T-cell (primary cell): ENCODE measurements at places on chromosomes 1 and 21. TPM values are rescaled to one million over a fixed set of nuclear protein-coding genes. Genes with fewer than 3 reads are reported as not detected.

The PRAMEF12 gene
- not detected for total RNA-seq

The LCE1D gene
- total RNA-seq: not detected

The KAZN gene
- total RNA-seq: 0.18 TPM

The PCAT6 gene
- total RNA-seq: 0.44 TPM

The ARHGEF10L gene
- total RNA-seq: 0.30 TPM

The GSTM4 gene
- 28.2 TPM for total RNA-seq

The SNX7 gene
- total RNA-seq: not detected

The DEGS1 gene
- total RNA-seq: 43.5 TPM

The BLACAT1 gene
- 0.30 TPM for total RNA-seq

The DMRTA2 gene
- not detected for total RNA-seq

The C1orf198 gene
- 3.6 TPM for total RNA-seq

The MX2 gene
- total RNA-seq: 103 TPM

The AHDC1 gene
- total RNA-seq: 22.4 TPM

DNA sequence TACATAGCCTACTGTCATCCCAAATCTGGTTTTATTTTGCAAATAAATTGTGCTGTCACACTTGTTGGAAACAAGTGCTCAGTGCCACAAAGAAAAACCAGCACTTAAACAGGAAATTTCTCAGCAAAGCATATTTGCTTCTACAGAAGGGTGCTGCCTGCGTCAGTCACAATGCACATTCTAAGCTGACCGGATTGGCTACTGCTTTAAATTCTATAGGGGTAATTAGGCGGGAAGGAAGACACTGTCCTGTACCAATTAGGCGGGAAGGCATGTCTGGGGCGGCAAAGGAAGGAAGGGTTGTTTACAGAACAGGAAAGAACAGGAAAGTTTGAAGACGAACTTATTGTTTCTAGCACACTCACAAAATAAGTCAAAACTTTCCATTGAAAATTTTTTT is 2.8 kb downstream of the IFI16 start:
- no peaks in the 10 kb centered on the region for H3K27me3 ChIP-seq
- peak; percentile 43 for DNase-seq
- H3K4me3 ChIP-seq: peak overlapping the region; percentile 52
- H3K36me3 ChIP-seq: no peaks in the 10 kb centered on the region
- peaks cover 35% of the 10 kb centered on the region for H3K4me1 ChIP-seq

GRCh38 chr1:40664791-40665190 is 691 bp downstream of the RIMS3 start:
- H3K4me3 ChIP-seq: no peak overlapping the region
- H3K27ac ChIP-seq: no peak overlapping the region
- H3K27me3 ChIP-seq: peaks cover 2% of the 10 kb centered on the region
- no peaks in the 10 kb centered on the region for H3K36me3 ChIP-seq
- peaks cover 25% of the 10 kb centered on the region for H3K4me1 ChIP-seq

DNA sequence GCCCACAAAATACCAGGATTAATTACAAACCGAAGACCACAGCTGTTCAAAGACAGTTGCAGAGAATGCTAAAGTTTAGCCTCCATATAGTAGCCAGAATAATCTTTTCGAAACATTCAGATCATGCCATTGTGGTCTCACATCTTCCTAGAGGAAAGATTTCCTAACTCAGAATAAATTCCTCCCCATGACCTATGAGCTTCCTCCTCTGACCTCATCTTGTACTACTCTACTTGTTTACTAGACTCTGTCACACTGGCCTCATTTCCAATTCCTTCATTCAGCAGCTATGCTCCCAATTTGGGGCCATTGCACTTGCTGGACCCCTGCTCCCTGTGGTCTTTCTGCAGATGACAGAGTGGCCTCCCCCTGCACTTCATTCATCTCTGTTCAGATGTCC is 71.8 kb upstream of the LRRC53 start:
- no peaks in the 10 kb centered on the region for H3K4me1 ChIP-seq
- H3K27me3 ChIP-seq: no peaks in the 10 kb centered on the region
- DNase-seq: no peak
- H3K36me3 ChIP-seq: no peaks in the 10 kb centered on the region
- H3K4me3 ChIP-seq: no peak overlapping the region

GRCh38 chr1:198693321-198693720 is 54.5 kb downstream of the PTPRC start:
- no peak for DNase-seq
- no peaks in the 10 kb centered on the region for H3K36me3 ChIP-seq
- peak overlapping the region; percentile 60 for H3K27ac ChIP-seq
- no peaks in the 10 kb centered on the region for H3K27me3 ChIP-seq

- H3K27me3 ChIP-seq: peaks cover 9% of the 10 kb centered on the region
- no peak overlapping the region for H3K27ac ChIP-seq
- no peaks in the 10 kb centered on the region for H3K36me3 ChIP-seq
- DNase-seq: no peak
- H3K4me3 ChIP-seq: no peak overlapping the region
- H3K4me1 ChIP-seq: no peaks in the 10 kb centered on the region
These were observed 70.9 kb downstream of the SDC3 start for GRCh38 chr1:30837653-30838052.

GRCh38 chr1:89632657-89633247 is at the start of gene LRRC8C:
Gene LRRC8C (plus strand): TSS chr1:89633120. CDS start chr1:89686474, 53,354 bp downstream.
- no peaks in the 10 kb centered on the region for H3K27me3 ChIP-seq
- DNase-seq: peak; percentile 83
- H3K4me3 ChIP-seq: peak within 1 kb of the TSS; percentile 99
- H3K27ac ChIP-seq: peak within 1 kb of the TSS; percentile 92
- peaks cover 60% of the 10 kb centered on the region for H3K4me1 ChIP-seq
- no peaks in the 10 kb centered on the region for H3K36me3 ChIP-seq

DNA sequence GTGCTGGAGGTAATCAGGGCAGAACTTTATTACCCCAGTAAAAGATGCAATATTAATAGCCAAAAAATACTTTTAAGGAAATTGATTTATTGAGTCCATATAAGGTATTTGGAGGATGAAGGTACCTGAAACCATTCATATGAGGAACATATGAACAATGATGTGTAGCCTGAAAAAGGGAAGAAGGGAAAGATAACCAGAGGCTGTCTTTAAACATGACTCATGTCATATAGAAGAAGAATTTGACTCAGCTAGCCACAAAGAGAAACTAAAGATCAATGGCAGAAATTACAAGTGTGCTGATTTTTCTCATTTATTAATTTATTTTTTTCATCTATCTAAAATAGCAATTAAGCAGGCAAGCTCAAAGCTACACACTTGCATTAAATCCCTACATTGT is 136.2 kb upstream of the DUSP10 start:
- no peaks in the 10 kb centered on the region for H3K36me3 ChIP-seq
- DNase-seq: no peak
- H3K4me3 ChIP-seq: no peak overlapping the region
- no peaks in the 10 kb centered on the region for H3K27me3 ChIP-seq

- H3K27ac ChIP-seq: no peak overlapping the region
- no peaks in the 10 kb centered on the region for H3K36me3 ChIP-seq
- H3K4me1 ChIP-seq: no peaks in the 10 kb centered on the region
These were observed 110.4 kb downstream of the KCND3 start for GRCh38 chr1:111879081-111879480.

GRCh38 chr1:109948285-109948630 is 36.3 kb upstream of the AHCYL1 start:
- H3K36me3 ChIP-seq: no peaks in the 10 kb centered on the region
- no peak overlapping the region for H3K4me3 ChIP-seq
- no peaks in the 10 kb centered on the region for H3K4me1 ChIP-seq
- H3K27me3 ChIP-seq: no peaks in the 10 kb centered on the region
- no peak for DNase-seq
- no peak overlapping the region for H3K27ac ChIP-seq

DNA sequence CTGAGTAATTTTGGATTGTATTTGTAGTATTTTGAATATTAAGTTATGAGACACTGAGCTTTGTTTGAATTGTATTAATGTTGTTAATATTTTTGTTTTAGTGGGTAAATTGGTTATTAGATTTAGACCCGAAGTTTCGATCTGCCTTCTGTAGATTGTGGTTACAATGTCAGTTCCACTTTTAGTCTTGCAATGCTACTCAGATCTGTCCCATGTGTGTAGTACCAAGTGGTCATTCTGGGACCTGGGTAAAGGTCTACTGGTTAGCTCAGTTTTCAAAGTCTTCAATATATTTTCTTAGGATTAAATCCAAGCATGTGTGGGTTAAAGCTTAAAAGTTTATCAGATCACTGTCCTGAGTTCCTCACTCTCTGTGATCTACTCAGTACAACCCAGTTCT is 346.5 kb upstream of the PROX1 start:
- no peak for DNase-seq
- no peak overlapping the region for H3K4me3 ChIP-seq
- H3K27me3 ChIP-seq: no peaks in the 10 kb centered on the region
- H3K36me3 ChIP-seq: no peaks in the 10 kb centered on the region
- no peaks in the 10 kb centered on the region for H3K4me1 ChIP-seq
- no peak overlapping the region for H3K27ac ChIP-seq

GRCh38 chr1:39398278-39399021 is 93.0 kb upstream of the BMP8A start:
- H3K27me3 ChIP-seq: no peaks in the 10 kb centered on the region
- H3K36me3 ChIP-seq: no peaks in the 10 kb centered on the region
- no peak overlapping the region for H3K27ac ChIP-seq
- DNase-seq: no peak
- peak overlapping the region; percentile 10 for H3K4me3 ChIP-seq

GRCh38 chr21:40120940-40121575 is 253.8 kb downstream of the PCP4 start:
- no peaks in the 10 kb centered on the region for H3K27me3 ChIP-seq
- no peaks in the 10 kb centered on the region for H3K36me3 ChIP-seq
- no peak overlapping the region for H3K27ac ChIP-seq

DNA sequence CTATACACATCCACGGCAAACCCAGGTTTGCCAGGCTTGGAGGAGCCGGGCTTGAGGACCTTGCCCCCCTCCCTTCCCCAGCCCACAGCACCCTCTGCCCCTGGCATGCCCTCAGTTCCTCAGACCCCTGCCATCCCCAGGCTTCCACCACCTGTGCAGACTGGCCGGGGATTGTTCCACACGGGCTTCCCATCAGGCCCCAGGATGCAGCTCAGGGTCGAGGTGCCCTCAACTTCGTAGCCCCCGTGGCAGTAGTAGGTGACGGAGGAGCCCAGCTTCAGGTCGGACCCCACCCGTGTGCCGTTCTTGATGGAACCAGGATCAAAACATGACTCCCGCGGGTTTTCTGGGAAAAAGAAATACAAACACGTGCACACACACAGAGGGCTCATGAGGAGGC is 163.8 kb downstream of the ZSCAN20 start:
- H3K4me3 ChIP-seq: no peak overlapping the region
- H3K27me3 ChIP-seq: no peaks in the 10 kb centered on the region
- no peak for DNase-seq
- no peak overlapping the region for H3K27ac ChIP-seq

DNA sequence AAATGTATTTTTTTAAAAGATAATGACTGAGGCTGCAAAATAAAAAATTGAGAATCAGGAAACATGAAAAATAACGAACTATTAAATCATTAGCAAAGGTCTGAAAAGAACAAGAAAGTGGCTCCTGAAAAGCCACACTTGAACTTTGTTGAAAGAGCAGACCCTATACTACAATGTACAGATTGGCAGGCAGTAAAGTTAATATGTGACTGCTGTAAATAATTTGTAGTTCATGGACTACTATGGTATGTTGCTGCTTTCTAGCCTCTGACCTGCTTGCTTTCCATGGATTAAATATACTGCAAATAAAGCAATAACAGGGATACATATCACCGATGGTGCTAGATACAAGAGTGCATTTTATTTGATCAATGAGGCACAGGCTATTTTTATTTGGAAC is 18.6 kb downstream of the NR5A2 start:
- H3K4me3 ChIP-seq: no peak overlapping the region
- no peak for DNase-seq
- H3K4me1 ChIP-seq: peaks cover 11% of the 10 kb centered on the region
- no peak overlapping the region for H3K27ac ChIP-seq
- H3K27me3 ChIP-seq: peaks cover 25% of the 10 kb centered on the region

DNA sequence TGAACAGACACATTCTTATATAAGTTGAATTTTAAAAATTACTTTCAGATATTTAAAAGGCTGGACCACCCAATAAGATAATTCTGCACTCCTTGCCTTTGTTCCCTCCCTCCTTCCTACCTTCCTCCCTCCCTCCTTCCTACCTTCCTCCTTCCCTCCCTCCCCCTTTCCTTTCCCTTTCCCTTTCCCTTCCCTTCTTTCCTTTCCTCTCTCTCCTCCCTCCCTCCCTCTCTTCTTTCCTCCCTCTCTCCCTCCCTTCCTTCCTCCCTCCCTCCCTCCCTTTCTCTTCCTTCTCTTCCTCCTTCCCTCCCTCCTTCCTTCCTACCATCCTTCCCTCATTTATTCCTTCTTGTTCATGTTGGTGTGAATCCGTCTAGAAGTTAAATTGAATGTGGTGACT is 93.0 kb downstream of the ATP6V1G3 start:
- no peaks in the 10 kb centered on the region for H3K36me3 ChIP-seq
- H3K4me3 ChIP-seq: no peak overlapping the region
- no peaks in the 10 kb centered on the region for H3K27me3 ChIP-seq
- no peaks in the 10 kb centered on the region for H3K4me1 ChIP-seq
- DNase-seq: no peak
- no peak overlapping the region for H3K27ac ChIP-seq

DNA sequence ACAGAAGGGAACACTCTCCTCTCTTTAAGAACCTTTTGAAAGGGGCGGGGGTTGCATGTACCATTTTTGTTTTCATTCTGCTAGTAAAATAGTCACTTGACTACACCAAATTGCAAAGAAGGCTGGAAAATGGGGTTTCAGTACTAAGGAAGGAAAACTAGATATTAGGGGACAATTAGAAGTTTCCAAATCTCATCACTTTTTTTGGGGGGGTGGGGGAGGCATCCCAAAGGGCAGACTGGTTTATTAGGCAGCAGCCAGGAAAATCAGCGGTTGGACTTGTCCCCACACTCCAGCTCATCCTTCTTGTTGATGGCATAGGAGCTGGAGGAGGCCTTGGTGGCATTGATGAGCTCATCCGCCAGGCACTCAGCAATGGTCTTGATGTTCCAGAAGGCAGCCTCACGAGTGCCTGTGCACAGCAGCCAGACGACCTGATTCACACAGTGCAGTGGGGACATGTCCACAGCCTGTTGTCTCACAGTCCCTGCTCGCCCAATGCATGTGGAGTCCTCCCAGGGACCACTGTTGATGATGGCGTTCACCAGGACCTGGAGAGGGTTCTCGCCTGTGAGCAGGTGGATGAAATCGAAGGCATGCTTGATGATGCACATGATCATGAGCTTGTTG is 1.7 kb upstream of the TMEM50B start:
- H3K27me3 ChIP-seq: no peaks in the 10 kb centered on the region
- H3K4me1 ChIP-seq: peaks cover 9% of the 10 kb centered on the region
- DNase-seq: no peak
- H3K36me3 ChIP-seq: no peaks in the 10 kb centered on the region
- H3K4me3 ChIP-seq: no peak overlapping the region

DNA sequence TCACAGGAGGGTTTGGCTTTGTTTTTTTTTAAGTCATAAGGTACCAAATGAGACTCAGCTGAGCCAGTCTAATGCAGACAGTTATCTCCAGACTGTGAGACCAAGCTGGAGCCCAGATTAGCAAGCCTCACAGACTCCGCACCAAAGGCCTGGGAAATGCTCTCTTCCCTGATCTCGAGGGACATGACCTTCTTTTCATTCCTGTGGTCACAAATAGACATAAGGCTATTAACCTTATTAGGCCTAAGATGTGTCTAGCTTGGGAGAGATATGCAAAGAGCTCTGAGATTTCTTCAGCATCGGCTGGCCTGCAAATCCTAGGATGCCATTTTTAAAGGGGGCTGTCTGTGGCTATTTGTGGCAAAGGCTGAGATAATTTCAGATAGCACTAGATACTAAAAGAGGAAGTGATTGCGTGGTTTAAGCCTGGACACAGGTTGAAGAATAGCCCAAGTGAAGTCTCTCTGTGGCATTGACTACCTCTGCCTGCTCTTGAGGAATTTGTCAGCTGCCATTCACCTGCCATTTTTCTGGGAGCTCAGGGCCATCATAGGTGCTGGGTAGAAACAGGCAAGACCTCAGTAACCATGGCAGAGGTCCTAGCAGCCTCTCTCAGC is 301.3 kb downstream of the SIPA1L2 start:
- no peaks in the 10 kb centered on the region for H3K36me3 ChIP-seq
- no peak for DNase-seq
- peaks cover 6% of the 10 kb centered on the region for H3K27me3 ChIP-seq
- H3K4me1 ChIP-seq: no peaks in the 10 kb centered on the region
